ENCODE measurements at places on chromosomes 7 and 10.

DNA sequence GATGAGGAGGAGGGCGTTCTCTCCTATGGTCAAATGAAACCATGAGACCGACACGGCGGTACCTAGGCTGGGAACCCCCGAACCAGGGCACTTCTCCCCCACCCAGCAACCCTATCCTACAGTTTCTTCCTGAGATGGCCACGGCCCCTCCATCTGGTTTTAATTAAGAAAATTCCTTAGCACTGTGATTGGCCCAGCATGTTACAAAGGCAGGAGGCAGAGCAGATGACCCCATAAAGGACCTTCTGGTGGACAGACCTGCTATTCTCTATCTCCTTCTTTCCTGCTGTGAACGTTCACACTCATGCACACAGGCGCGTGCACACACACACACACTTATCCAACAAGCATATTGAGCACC lies 129.4 kb downstream of the RGS10 start:
- DNase-seq: no peak

- DNase-seq: no peak
Observed at GRCh38 chr7:144987686-144988085, 151.8 kb upstream of the TPK1 start.

- DNase-seq: no peak
Observed at GRCh38 chr7:141660259-141660658, 41.7 kb downstream of the DENND11 start.

- no peak for DNase-seq
Observed at GRCh38 chr7:66522518-66522917, 106.2 kb upstream of the KCTD7 start.

DNA sequence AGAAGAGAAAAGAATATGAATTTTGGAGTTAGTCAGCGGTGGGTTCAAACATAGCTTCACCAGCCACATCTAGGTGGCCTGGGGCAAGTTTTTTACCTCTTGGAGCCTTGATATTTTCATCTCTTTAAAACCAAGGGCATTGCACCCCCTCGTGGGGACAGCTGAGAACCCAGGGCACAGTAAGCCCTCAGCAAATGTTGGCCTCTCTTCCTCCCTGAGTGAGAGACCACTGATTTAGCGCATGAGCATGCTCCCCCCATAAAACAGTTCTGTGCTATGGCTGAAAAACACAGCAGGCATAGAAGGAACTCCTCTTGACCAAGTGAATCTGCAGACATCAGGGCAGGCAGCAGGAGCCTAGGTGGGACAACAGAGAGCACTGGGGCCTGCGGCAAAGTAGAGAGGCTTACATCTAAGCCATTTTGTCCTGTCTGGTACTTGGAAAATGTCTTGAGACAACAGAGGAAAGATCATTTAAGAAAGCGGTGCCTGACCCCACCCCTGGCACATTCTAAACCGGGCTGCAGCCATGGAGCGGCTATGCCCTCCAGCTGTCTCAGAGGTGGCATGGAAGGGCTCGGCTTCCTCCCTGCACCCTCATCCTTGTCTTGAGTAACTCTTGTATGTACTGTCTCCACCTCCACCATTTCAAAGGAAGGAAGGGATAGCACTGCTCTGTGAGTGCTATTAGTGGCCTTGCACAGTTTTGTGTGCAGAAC lies 94.7 kb downstream of the ARHGAP22 start:
- no peak for DNase-seq

- DNase-seq: no peak
Observed at GRCh38 chr10:28089467-28089866, 90.6 kb upstream of the ODAD2 start.

- no peak for DNase-seq
Observed at GRCh38 chr10:117334066-117334465, 41.2 kb downstream of the PDZD8 start.

DNA sequence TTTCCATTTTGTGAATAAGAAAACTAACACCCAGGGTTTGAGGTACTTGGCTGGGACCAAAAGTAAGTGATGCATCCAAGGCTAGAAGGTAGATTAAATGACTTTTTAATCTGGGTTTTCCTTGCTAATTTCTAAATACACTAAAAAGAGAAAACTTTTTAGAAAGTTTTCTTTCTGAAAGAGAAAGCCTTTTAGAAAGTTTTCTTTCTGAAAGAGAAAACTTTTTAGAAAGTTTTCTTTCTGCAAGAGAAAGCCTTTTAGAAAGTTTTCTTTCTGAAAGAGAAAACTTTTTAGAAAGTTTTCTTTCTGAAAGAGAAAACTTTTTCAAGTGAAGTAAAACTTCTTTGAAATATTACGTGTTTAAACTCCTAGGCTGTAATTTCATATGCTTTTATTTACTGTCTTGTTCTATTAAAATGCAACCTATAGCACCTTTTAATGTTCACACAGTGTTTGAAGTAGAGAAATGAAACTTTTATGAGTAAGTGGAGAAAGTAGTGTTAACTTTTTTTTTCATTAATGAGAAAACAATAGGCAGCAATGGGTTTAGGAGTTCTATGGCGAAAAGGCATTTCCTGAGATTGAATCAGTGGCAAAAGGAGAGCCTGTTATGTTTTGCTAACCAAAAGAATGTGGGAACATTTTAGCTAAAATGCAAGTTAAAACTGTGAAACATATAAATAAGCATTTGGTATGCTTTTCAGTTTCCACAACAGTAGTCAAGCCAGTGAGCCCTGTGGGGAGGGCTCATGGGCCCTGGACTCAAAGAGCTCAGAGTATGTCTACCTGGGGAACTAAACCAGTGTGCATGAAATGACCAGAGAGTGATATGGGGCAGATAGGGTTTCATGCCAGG lies 103.7 kb downstream of the RBM20 start:
- no peak for DNase-seq

Measured in HS-27A (cell line).